ENCODE measurements at places on chromosomes 3 and 15.

- no peak for DNase-seq
Observed at GRCh38 chr3:46466273-46466672, 1.6 kb upstream of the LTF start.

- no peak for DNase-seq
Observed at GRCh38 chr3:82259994-82260393, 498.5 kb upstream of the GBE1 start.

DNA sequence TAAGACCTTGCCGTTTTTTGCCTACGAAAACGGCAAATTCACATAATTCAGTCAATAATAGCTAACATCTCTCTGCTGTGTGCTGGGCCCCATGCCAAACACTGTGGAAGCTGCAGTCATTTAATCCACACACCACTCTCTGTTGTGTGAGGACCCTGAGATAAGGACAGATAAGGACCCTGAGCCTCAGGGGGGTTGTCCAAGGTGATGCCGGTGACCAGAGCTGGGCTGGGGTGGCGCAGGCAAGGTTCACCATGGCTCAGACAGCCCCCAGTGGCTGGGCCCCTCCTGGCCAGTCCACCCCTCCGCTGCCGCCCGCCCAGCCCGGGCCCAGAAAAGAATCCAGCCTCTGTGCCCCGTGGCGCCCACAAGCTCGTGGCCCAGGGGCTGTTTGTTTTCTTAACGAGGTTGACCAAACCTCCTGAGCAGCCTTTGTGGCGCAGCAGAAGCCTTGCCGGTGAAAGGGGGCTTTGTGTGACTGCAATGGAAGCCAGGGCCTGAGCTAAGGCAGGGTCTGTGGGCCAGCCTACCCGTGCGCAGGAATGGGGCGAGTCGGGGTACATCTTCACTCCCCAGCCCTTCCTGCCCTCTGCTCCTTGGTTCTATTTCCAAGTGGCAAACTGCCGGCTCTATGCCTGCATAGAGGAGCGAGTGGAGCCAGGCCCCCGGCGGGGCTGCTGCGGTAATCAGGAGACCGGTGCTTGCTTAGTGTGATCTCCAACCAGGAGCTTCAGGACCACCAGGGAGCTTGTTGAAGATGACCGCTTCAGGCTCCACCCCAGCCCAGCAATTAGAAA is 4.4 kb upstream of the SNX22 start:
- DNase-seq = no peak

- no peak for DNase-seq
Observed at GRCh38 chr3:16182612-16183011, 8.1 kb downstream of the GALNT15 start.

GRCh38 chr3:101807888-101808287 is 28.9 kb downstream of the NXPE3 start:
- DNase-seq = no peak

GRCh38 chr3:53180305-53181023 is 19.5 kb downstream of the PRKCD start:
- no peak for DNase-seq

- DNase-seq = no peak
Observed at GRCh38 chr3:126432361-126433104, 37.8 kb downstream of the CFAP100 start.

- DNase-seq = peak; percentile 53
Observed at GRCh38 chr3:66428733-66429132, 72.1 kb downstream of the LRIG1 start.

DNA sequence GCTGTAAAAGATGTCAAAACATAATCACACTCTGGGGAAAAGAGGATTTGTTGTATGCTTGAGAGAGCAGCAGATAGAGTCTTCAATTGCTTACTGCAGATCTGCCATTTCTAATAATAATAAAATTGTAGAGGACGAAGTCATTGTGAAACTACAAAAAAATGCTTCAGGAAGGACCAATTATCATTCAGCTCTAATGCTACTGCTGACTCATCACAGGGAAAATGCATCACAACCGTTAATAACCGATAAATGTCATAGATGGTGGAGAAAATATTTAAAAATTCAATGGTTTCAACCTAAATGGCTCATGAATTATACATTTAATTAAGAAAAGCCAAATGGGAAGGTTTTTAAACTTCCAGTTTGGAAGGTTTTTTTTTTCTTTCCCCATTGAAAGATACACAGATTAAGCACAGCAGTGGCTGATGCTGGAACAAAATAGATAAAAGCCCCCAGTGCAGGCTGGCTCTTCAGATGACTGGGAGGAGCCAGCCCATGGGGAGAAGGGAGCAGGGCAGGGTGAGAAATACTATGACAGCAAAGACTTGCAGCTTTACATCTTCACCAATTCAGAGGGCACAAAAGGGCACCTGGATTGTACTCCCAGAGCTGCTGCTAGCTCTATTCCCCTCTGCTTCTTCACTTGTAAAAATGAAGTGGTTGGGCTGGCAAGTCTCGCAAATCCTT is 196.1 kb downstream of the CNTN6 start:
- DNase-seq = no peak

- DNase-seq = no peak
Observed at GRCh38 chr3:46318207-46318927, 35.5 kb upstream of the CCR2 start.

DNA sequence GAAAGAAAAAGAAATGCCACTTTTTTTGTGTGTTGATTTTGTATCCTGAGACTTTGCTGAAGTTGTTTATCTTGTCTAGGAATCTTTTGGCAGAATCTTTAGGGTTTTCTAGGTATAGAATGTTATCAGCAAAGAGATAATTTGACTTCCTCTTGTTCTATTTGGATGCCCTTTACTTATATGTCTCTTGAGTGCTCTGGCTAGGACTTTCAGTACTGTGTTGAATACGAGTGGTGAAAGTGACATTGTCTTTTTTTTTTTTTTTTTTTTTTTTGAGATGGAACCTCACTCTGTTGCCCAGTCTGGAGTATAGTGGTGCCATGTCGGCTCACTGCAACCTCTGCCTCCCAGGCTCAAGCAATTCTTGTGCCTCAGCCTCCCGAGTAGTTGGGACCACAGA is 64.7 kb upstream of the NPHP3 start:
- no peak for DNase-seq

DNA sequence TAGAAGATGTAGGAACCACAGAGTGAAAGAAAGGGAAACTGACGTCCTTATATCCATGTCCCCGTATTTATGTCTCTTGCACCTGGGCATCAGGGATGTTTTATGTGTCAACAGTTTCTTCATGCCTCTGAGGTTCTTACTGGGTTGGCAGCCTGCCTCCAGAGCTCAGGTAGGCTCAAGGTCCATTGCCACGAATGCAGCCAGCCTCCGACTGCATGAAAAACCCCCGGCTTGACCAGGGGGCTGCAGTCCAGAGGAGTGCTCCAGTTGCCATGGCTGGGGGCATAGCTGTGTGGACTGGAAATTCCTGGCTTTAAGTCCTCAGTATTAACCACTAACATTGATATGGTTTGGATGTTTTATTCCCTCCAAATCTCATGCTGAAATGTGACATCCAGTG is 2.8 kb upstream of the CSPG5 start:
- no peak for DNase-seq

DNA sequence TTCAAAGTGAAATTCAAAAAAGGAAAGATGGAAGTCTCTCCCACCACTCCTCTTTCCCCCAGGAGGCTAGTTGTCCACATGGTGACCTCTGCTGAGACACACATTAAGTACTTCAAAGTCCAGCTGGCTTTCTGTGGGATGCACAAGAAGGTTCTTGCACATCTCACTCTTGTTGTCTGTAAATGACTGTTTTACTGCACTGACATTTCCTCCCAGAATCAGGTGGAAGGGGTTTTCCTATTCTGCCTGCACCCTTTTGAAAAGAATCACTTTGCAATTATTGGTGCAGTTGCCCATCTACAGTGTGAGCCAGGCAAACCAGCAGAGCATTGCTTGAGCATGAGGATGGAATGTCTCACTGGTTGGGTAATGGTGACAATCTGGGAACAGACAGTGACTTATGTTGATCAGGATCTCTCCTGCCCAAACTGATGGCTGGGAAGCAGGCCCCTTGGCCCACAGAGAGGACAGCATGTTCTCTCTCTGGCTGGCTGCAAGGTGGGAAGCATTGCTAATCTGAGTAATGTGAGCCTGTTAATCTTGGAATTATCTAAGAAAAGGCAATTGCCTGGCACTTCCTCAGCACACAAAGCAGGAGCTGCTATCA is 347.7 kb upstream of the SATB1 start:
- no peak for DNase-seq

DNA sequence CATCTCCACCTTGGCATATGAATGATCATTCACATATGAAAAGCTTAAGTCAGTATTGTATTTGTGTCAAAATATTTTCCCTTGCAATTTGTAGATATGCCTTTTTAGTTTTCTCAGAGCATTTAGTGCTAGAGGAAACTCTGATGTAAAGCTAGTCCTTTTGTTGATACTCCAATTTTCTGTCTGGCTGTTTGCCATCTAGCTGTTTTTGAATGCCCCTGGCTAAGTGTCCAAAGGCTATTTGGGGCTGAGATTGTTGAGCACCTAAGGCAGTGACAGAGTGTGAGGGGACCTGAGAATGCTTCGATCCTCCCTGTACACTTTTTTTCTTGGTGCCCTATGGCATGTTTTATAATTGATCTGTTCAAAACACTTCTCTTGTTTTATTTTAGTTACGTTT is 3.1 kb downstream of the SLC51B start:
- no peak for DNase-seq

DNA sequence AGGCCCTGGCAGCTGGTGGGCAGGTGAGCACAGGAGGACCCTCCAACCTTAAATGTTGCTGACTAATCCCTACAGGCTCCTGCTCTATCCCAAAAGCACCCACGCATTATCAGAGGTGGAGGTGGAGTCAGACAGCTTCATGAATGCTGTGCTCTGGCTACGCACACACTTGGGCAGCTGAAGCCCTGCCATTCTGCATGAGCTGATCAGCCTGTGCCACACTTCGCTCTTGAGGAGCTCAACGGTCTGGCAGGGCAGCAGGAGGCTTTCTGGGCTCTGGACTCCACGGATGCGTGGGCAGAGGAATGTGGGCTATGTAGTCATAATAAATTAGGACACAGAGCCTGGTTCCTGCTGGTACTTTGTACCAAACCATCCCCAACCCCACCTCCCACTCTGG is 6.1 kb downstream of the MST1 start:
- DNase-seq = no peak

DNA sequence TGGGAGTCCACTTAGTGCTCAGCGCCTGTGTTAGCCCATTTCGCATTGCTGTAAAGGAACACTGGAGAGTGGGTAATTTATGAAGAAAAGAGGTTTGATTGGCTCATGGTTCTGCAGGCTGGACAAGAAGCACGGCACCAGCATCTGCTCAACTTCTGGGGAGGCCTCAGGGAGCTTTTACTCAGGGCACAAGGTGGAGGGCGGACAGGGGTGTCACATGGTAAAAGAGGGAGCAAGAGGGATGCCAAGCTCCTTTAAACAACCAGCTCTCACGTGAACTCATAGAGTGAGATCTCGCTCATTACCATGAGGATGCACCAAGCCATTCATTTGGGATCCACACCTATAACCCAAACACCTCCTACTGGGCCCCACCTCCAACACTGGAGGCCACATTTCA is 181.4 kb upstream of the TLE3 start:
- no peak for DNase-seq

DNA sequence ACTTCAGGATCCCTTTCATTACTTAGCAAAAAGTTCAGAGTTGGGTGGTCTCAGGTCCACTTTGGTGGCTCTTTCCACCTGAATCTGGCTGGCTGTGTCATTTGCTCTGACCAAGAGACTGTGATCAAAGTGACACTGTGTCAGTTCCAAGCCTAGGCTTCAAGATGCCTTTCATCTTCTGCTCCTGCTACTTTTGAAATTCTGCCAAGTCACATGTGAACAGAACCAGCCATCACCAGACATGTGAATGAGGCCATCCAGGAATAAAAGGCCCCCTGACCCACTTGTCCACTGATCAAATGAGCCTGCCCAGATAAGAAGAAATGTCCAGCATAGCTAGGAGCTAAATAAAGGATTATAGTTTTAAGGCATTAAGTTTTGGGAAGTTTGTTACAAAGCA is 132.2 kb downstream of the OSBPL10 start:
- no peak for DNase-seq

DNA sequence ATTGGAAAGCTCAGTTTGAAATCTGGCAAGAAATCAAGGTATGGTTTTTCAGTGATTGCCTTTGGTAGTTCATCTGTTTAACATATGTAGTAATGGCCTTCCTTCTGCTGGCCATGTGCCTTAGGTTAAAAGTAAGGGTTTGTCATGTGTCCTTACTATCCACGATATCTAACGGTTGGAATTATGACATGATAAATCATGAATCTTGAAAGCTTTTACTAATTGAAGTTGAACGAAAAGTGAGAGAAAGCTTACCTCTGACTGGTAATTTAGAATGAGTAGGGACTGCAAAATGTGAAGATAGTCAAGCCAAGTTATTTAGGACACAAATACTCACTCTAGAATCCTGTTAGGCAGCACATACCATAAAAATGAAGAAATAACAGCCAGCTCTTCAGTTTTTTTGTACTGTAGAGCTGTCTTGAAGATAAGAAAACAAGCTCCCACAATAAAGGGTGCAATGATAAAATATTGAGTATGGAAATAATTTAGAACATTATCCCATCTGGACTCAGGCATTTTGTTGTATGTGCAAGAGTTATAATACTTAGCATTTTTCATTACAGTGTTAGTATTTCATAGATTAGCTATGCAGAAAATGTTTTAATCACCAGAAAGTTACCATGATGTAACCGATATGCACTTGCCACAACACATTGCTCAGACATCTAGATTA is 303.4 kb downstream of the ZNF385D start:
- no peak for DNase-seq

- DNase-seq = no peak
Observed at GRCh38 chr3:114597012-114597411, 303.2 kb downstream of the TIGIT start.

DNA sequence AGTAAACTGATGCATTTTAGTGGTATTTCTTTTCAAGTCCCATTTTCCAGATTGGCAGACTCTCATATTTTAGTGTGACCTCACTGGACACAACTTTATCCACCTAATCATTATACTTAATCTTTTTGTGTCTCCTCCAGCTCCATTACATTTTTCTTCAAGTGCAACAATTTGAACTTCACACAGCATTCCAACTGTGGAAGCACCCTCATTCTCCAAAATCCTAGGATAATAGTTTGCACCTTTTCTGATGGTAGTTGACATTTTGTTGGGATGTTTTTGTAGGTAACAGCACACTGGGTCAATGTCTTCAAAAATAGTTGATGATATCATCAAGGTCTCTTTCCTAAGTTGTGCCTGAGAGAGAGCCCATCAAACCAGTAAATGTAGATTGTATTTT is 123.1 kb downstream of the RYR3 start:
- DNase-seq = no peak

DNA sequence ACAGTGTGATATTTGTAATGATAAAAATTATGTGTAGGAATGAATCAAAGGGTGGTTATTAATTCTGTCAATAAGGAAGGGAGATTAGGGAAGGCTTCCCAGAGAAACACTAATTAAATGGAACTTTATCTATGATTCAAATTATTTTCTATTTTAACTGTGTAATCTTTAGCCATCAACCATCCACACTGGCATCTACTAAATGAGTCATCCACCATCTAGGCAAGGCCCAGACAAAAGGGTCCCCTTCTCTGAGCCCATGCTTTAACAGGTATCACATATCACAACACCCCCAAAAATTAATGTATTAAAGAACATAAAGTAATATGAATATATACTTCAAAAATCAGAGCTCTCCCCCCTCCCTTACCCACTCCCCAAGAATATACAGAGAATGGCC is 19.9 kb upstream of the TPM1 start:
- DNase-seq = no peak
